Heart right ventricle (tissue), 16 donors: ENCODE measurements at places on chromosomes 3 and 15. TPM values are rescaled to one million over a fixed set of nuclear protein-coding genes. Genes with fewer than 3 reads are reported as not detected.

- DNase-seq: no peak
Observed at GRCh38 chr3:89101921-89102320, 5.5 kb upstream of the EPHA3 start.

- DNase-seq: no peak
Observed at GRCh38 chr3:82633319-82633718, 871.9 kb upstream of the GBE1 start.

- DNase-seq: no peak
Observed at GRCh38 chr3:107512108-107512507, 10.7 kb upstream of the BBX start.

GRCh38 chr3:154050766-154051165, 70.4 kb upstream of the ARHGEF26 start:
- no peak for DNase-seq

- DNase-seq: no peak
Observed at GRCh38 chr15:89401631-89402517, 67.2 kb upstream of the POLG start.

- DNase-seq: peak; percentile 34
Observed at GRCh38 chr3:150925751-150926201, 20.5 kb upstream of the MINDY4B start.

DNA sequence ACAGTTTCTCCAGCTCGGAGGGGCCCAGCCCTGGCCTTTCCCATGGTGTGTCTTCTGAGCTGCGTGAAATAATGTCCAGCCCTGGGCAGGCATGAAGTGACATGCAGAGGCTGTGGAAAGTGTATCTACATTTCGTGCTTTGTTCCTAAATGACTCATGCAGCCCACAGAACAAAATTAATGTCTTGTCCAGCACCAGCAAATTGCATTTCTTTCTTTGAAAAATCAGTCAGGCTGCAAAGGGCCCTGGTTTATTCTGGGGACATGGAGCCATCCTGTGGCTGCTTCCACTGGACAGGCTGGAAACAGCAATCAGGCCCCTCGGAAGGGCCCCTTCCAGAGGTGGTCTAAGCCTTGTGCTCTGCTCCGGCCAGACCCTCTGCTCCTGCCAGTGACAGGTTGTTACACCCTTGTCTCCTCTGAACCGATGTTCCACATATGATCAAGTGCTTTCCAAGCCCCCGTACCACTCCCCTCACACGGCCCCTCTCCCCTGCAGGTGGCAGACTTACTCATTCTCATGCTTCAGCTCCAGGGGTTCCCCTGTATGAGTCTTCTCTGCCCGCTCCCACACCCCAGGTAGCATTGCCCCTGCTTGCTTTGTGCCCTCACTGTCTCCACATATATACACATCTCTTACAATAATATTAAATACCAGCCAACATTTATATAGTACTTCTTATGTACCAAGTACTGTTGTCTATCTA, 33.7 kb downstream of the CRYGS start:
- no peak for DNase-seq

FYTTD1 gene
- polyA plus RNA-seq: 17.9 TPM

OGG1 gene
- 11.3 TPM for polyA plus RNA-seq

SLC15A2 gene
- 0.45 TPM for polyA plus RNA-seq

LRRIQ4 gene
- polyA plus RNA-seq: not detected

NANOGP8 gene
- not detected for polyA plus RNA-seq

ATOSA gene
- 98.1 TPM for polyA plus RNA-seq
